ENCODE measurements at places on chromosomes 1 and 21. TPM values are rescaled to one million over a fixed set of nuclear protein-coding genes. Genes with fewer than 3 reads are reported as not detected.

DNA sequence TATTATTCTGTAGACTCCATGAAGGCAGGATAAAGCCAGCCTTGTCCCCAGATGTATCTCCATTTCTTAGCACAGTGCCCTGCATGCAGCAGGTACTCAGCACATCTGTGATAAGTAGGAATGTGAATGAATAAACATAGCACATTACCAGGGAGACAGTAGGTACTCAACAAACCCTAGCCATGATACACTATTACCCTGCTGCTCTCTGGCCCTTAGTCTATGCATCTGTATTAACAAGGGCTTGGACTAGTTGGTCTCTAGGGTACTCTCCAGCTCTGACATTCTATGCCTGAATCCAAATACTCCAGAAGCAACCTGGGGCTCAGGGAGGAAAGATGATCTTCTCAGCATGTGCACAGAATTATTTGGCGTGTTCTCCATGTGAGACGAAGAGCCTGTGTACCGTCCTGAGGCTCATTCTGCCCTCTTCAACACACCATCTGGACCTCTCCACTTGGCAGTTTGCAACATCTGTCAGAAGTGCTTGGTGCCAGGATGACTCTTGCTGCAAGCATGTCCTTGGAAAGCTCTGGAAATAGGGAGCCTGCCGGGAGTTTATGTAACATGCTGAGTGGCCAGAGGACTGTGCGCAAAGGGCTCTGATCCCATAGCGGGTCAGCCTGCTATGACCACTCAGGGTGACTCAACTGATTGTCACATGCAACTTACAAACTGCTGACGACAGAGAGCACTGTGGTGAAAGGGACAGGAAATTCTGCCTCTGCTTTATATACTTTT lies 228.2 kb upstream of the USP24 start:
- no peak for DNase-seq

The SH2D2A gene
- polyA plus RNA-seq = 0.39 TPM

The PRDM16 gene
- 0.62 TPM for polyA plus RNA-seq

DNA sequence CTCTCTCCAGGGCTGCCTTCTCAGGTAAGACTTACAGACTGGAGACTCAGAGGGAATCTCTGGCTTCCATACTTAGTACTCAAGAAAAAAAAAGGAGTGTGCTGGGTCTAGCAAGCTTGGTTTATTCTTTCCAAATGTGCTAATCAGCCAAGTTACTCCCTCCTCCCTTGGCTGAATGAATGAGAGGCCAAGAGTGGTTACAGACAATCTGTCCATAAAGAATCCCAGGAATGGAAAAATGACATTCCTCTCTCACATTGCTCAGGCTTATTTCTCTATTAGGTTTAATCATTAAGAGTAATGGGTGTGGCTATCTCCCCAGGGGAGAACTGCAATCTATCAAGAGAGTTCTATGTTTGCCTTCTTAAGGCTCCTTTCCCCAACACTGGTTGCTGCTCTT lies 547.3 kb upstream of the PLXNA2 start:
- no peak for DNase-seq

- no peak for DNase-seq
These were observed 561 bp upstream of the COQ8A start for GRCh38 chr1:226939438-226940028.

DNA sequence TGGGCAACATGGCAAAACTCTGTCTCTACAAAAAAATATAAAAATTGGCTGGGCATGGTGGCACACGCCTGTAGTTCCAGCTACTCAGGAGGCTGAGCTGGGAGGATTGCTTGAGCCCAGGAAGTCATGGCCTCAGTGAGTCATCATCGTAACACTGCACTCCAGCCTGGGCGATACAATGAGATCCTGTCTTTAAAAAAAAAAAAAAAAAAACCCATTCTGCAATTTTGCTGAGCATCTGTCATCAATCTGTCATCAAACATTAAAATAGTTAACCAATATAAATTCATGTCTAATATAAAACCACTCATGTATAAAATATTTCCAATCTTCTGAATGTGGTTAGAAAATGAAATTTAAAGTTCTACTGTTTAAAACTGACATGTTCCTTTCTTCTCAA lies 56.9 kb downstream of the LPAR3 start:
- no peak for DNase-seq

The FAM163A gene
- polyA plus RNA-seq = 0.16 TPM

GRCh38 chr1:7729761-7730160 lies 41.3 kb upstream of the VAMP3 start:
- DNase-seq = no peak

DNA sequence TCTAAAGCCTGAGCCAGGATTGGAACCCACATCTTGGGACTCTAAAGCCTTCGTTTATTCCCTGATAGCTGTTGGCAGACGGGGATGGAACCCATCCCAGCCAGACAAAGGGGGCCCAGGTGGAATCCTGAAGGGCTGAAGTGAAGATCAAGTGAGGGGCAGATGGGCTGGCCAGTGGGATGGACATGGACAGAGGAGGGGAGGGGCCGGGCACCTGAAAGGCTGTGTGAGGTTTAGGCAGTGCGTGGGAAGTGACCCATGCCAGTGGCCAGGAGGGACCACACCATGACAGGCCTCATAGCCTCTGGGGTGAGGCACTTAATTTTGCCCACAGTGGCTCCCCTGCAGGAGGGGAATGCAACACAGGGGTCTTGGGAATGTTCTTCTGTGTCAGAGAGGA lies 44.6 kb upstream of the DMRTB1 start:
- no peak for DNase-seq

The SMPDL3B gene
- polyA plus RNA-seq = 0.23 TPM

GRCh38 chr1:41666981-41667631 lies 182.6 kb upstream of the EDN2 start:
- DNase-seq = no peak

DNA sequence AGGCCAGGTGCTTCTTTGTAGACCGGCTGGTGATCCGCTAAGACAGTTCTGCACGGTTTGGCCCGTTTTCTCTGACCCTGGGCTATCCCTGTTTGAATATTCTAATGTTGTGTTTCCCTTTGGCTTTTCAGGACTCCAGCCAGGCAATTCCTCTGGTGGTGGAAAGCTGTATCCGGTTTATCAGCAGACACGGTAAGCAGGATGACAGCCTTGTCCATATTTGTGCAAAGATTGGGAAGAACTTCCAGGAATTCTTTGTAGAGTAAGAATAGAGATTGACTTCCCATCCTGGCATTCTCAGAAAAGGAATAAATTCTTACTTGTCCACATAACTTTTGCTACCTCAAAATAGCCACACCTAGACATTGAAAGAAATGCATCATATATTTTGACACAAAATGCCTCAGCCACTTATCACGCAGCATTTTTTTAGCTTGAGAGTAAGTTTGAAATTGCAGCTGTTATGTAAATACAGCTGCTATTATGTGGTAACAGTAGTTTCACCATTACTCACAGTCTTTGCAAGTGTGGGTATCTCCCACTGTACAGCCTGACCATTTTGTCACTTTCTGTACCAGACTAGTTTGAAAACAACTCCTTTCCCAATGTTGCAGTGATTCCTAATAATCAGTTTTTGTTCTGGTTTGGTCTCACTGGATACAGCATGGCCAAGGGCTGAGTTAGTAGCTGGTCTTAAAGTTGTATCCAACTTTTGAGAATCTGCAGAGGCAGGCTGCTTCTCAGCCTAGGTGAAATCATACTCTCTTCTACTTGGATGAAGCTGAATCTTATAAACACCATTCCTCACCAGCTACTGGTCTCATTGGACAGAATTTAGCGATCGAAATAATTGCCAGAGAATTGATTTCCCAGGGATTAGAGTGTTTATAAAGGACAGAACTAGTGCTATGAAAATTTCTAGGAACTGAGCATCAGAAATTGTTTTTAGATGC lies 40.0 kb upstream of the IKBKE start:
- DNase-seq = no peak

- DNase-seq = no peak
These were observed 475.1 kb upstream of the VAMP3 start for GRCh38 chr1:7295946-7296345.

The SPRR2G gene
- polyA plus RNA-seq = not detected

The PLEKHN1 gene
- polyA plus RNA-seq = 0.08 TPM

GRCh38 chr1:13661539-13661938 lies 38.4 kb upstream of the PRDM2 start:
- DNase-seq = no peak

- no peak for DNase-seq
These were observed 96.9 kb downstream of the ERG start for GRCh38 chr21:38401191-38401926.

DNA sequence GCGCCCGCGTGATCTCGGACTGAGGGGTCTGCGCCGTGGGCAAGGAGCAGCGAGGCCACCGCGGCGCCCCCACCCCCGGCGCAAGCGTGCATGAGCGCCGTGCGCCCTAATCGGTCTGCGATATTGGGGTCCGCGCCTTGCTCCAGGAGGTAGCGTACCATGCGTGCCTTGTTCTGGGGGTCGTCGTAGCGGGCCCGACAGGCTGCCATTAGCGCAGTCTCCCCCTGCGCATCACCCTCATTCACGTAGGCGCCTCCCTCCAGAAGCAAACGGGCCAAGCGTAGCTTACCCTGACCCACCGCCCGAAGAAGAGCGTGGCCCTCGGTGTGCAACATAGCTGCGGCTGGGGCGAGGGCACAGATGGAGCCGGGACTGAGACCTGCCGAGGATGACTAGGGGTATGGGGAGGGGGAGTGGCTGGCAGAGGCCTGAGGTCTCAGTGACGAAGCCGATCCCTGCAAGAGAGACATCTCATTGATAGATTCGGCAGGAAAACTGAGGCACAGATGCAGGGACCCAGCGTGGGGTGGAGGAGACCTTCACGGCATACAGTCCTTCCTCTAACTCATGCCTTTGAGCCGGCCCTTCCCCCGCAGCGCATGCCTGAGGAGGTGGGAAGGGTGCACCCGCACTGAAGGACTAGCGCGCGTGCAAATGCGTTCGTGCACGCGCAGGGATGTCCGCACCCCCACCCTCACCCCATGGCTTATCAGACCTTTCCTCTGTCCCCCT lies 2.8 kb downstream of the ANKRD34A start:
- DNase-seq = no peak

DNA sequence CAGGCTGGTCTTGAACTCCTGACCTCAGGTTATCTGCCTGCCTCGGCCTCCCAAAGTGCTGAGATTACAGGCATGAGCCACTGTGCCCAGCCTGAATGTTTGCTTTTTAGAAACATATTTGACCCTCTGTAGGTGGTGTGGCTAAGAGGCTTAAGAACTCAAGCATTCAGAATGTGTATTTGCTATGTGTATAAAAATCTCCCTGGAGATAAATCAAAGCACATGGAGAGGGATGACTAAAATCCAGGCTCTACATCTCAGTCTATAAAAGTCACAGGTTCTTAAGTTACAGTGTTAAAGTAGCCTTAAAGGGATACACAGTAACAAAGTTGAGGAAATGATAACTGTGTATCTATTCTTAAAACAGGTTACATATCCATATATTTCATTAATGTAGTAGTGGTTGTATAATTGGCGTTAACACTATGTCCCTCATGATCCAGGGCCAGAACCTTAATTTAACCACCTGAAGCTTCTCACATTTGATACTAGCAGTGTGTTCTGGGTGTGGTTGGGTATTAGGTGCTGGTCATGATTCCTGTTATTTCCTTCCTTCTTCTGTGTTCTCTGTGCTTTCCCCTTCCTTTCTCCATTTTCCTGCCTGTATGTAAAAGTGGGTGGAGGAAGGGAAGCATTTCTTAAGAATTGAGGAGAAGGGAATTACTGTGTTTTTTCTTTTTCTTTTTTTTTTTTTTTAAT lies 16.2 kb downstream of the GIPC2 start:
- DNase-seq = no peak

GRCh38 chr1:187960125-187960638 lies 1131.4 kb downstream of the PLA2G4A start:
- no peak for DNase-seq

DNA sequence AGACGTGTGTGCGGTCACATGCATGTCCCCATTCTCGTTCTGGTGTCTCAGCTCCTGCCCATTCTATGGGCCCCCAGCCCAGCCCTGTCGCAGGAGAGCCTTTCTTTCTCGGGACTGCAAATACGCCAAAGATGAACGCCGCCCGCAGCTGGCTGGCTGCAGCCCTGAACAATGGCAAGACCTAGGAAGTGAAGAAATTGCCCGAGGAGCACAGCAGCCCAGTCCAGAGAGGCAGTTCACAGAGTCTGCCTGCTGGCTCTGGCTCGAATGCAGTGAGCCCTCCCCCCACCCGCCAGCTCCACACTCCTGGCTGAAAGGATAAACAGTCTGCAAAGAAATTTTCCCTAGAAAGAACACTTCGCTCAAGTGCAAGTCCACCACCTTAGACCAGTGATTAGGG lies 23.3 kb downstream of the PAX7 start:
- DNase-seq = no peak

The MSH4 gene
- 0.33 TPM for polyA plus RNA-seq

Data from forelimb muscle (tissue), 1 donor.